ENCODE measurements at places on chromosomes 1 and 21. TPM values are rescaled to one million over a fixed set of nuclear protein-coding genes. Genes with fewer than 3 reads are reported as not detected.
A peak's percentile ranks its signal among the peaks of the same experiment; 100 is the strongest.

The VANGL2 gene
- total RNA-seq, result 0.02 TPM

DNA sequence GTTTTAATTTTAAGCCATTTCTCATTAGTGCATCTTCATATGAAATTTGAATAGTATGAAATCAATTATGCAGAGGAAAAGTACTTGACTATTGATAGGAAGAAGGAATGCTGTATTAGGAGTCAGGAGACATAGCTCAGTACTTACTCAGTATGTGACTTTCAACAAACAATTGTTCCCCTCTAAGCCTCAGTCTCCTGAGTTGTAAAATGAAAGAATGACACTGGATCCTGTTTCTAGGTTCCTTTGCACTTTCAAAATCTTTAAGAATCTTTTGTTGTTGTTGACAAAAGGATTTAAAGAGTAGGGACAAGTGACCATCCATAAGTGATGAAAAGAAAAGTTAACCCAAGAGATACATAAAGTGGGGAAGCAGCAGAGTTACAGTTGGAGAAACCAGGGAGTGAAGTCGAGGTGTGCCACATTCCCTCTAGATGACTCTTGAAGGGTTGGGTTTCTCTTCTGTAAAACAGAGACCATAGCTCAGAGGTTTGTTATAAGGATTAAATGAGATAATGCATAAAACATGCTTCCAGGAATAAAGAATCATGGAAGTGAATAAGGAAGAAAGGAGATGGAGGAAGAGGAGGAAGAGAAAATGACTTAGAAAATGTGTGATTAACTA lies 105.7 kb upstream of the KCNJ15 start:
- no peak for DNase-seq

The SLAMF7 gene
- 18.4 TPM for total RNA-seq

DNA sequence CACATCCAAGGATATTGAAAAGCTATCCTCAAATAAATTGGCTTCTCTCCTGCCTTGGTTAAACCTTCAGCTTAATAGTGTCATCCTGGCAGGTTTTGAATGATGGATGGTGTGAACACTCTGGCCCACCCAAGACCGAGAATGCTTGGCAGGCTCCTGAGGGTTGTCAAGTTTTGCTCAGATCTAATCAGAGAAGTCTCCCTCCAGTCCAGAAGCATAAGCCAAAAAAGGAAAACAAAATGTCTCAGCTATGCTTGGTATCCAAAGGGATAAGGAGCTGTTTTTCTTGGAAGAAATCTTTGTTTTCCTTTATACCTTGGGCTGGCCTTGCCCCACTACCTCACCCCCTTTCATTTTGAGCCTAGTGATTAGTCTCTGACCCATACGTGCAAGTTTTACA lies 172.7 kb downstream of the CRB1 start:
- DNase-seq, result no peak

The NBPF8 gene
- 18.3 TPM for total RNA-seq

The SPRR2G gene
- not detected for total RNA-seq

GRCh38 chr1:36731226-36732014 lies 248.7 kb upstream of the CSF3R start:
- no peak for DNase-seq

The TCP10L gene
- total RNA-seq, result 0.58 TPM

The KCNA3 gene
- total RNA-seq, result 29.5 TPM

The LRRC3 gene
- total RNA-seq, result 2.4 TPM

The IGSF5 gene
- total RNA-seq, result not detected

The ACOT7 gene
- total RNA-seq, result 136 TPM

The TNNT2 gene
- not detected for total RNA-seq

GRCh38 chr21:42403611-42404231 lies at the start of gene UBASH3A:
Gene UBASH3A (plus strand): TSS chr21:42403902. CDS start chr21:42403946, 44 bp downstream.
- peak; percentile 90 for DNase-seq

GRCh38 chr1:112906150-112906698 lies 49.8 kb downstream of the SLC16A1 start:
- DNase-seq, result no peak

The LRRC71 gene
- not detected for total RNA-seq

- no peak for DNase-seq
These were observed 57.8 kb upstream of the KCNJ6 start for GRCh38 chr21:37974081-37974480.

The OR4F16 gene
- not detected for total RNA-seq

GRCh38 chr21:44944596-44944995 lies 4.8 kb downstream of the SLX9 start:
- DNase-seq, result no peak

- DNase-seq, result no peak
These were observed 72.2 kb downstream of the SNX7 start for GRCh38 chr1:98733782-98734112.

GRCh38 chr1:178273707-178274410 lies 180.0 kb downstream of the RASAL2 start:
- no peak for DNase-seq

The IFNLR1 gene
- 5.3 TPM for total RNA-seq

DNA sequence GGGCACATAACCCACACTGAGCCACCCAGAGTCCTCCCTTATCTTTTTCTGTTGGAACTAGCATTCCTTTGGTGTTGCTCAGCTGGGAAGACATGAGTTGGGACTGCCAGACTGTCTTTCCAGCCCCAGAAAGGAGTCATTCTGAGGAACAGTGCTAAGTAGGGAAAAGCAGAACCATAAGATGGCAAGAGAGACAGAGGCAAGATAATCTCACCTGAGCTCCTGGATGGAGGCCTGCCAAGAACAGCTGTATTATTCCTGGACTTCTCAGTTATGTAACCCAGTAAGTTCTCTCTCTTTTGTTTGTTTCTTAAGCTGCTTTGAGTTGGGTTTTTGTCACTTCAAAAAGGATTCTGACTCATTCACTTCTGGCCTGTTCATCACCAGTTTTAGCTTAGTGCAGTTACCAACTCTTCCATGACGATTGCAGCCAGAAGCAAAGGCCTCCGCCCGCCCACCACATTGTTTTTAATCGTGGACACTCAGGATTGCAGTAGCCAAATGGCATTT lies 134.4 kb downstream of the OMA1 start:
- DNase-seq, result no peak

DNA sequence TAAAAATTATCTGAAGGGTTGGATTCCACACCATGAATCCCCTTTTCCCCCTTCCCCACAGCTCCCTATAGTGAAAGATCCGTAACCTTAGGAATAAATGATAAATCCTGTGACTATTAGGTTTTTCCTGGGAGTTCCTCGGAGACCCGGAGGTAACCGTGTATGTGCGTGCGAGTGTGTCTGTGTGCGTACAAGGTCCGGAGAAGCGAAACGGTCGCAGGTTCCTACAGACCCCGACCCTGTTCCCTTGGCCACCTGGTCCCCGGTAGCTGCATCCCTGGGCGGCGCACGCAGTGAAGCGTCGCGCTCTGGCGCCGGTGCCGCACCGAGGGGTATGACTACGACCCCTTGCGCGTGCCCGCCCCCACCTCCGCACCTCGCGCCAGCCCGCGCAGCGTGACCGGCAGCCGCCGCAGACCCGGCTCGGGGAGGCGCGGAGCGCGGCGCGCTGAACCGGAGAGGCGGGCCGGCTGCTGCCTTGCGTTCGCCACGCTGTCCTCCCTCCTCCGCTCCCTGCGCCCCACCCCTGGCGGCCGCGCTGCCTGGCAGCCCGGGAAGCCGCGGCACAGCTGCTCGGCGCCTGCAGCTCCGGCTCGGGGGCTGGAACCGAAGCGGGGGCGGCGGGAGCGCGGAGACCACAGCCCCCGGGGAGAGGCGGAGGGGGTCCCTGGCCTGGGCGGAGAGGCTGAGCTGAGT lies at the start of gene AK5:
Gene AK5 (plus strand): TSS at position 529 of the 696 bp plus-strand sequence. CDS start 295 bp downstream, outside the sequence.
- peak; percentile 81 for DNase-seq

GRCh38 chr1:43427941-43428340 lies 25.8 kb downstream of the HYI start:
- DNase-seq, result no peak

DNA sequence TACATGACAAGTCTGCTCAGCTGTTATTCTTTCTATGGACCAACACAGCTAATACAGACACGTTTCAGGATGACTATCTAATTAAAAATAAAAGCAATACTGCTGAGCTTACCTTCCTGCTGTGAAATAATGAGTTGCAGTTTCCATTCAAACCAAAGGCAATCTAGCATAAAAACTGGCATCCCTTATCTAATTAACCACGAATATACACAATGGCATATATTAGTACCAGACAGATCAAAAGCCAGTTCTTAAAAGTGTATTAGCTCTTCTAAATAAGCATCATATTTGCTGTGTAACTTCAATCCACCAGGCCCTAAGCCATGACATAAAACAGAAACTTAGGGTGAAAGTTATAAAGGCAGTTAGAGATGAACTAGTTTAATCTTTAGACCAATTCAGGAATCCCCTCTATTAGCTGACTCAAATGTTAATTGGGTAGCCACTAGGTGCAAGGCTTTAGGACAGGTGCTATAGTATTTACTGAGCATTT lies 20.6 kb downstream of the TESK2 start:
- DNase-seq, result no peak

The IQCC gene
- 6.1 TPM for total RNA-seq

- no peak for DNase-seq
These were observed 4.4 kb downstream of the TTC34 start for GRCh38 chr1:2796890-2797740.

GRCh38 chr21:38349111-38349746 lies 92.4 kb downstream of the KCNJ15 start:
- no peak for DNase-seq

DNA sequence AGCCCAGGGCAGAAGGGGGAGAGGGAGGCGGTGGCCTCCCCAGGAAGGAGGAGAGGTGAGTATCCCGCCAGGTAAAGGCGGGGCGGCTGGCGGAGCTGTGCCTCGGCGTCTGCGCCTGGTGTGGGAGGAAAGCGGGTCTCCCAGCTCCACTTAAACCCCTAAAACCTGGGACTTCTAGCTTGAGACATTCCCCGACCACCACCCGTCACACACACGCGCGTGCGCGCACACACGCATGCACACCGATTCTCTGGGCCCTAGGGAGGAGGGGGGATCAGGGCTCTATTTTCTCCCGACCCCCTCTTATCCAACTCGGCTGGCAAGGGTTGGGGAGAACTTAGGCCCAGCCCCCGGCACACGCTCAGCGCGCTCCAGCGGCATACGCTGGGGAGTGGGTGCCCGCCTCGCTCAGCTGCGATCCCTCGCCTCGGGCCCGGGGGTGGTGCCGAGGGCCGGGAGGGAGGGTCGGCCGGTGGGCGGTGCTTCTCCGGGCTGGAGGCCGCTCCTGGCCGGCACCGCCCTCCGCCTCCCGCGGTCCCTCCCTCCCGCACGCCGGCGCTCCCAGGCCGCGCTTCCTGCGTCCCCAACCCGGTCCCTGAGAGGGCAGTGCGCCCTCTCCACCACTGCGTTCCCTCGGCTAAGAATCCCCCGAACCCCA lies at the start of gene TMEM51:
Gene TMEM51 (plus strand): TSS at position 564 of the 658 bp plus-strand sequence. CDS start 61,341 bp downstream, outside the sequence.
- peak; percentile 65 for DNase-seq

DNA sequence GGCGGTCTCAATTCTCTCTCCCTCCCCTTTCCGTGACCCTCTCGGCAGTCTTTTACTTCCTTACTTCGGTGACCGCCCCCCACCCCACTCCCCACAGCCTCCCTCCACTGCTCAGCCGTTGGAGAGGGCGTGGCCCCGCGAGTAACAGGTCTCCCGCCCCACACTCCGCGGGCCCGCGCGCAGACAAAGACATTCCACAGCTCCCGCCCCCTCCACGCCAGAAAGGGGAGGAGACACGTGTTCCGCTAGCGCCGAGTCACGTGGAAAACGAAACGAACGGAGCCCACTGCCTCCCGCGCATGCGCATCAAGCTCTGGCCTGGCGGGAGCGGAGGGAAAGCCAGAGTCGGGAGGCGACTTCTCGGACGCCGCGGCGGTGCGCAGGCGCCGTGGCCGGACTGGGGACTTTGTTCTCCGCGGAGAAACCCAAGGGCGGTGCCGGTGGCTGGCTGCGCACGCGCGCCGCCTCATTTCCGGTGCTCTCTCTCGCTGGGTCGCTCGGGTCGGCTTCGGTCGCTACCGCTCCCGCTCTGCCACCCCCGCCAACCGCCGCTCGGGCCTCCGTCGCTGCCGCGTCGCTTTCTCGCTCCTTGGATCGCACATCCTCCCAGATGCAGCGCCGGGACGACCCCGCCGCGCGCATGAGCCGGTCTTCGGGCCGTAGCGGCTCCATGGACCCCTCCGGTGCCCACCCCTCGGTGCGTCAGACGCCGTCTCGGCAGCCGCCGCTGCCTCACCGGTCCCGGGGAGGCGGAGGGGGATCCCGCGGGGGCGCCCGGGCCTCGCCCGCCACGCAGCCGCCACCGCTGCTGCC lies at the start of gene KHDRBS1:
Gene KHDRBS1 (plus strand): TSS at position 483 of the 813 bp plus-strand sequence. CDS start 128 bp downstream, at position 611.
- DNase-seq, result peak; percentile 100

GRCh38 chr1:199716729-199717128 lies 310.8 kb upstream of the NR5A2 start:
- DNase-seq, result no peak

- DNase-seq, result peak; percentile 90
These were observed 992 bp downstream of the TENT5C start for GRCh38 chr1:117606649-117607430.

- DNase-seq, result no peak
These were observed 33.8 kb downstream of the PCNX2 start for GRCh38 chr1:233261695-233262094.

The GUCA2A gene
- total RNA-seq, result not detected

GRCh38 chr1:211933946-211934714 lies 101.2 kb downstream of the INTS7 start:
- no peak for DNase-seq

DNA sequence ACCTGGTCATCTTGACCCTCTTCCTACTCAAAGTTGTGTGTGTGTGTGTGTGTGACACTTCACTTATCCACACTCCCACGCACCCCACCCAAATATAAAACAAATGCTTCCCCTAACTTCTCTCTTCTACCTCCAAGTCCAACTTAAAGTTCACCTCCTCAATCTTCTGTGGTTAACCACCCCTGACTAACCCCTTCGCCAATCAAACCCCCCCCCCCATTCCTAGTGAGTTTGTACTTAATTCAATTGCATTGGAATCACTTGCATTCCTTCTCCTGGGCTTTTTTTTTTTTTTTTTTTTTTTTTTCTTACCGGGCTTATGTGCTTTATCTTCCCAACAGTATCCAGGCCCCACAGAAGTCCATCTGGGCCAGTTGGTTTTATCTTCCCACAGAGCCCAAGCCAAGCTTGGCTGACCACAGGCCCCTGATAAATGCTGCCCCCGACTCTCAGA lies 78.4 kb downstream of the CD58 start:
- DNase-seq, result no peak

- DNase-seq, result no peak
These were observed 28.6 kb downstream of the GFI1 start for GRCh38 chr1:92458146-92458545.

The DIPK1A gene
- total RNA-seq, result 18.8 TPM

The TNFRSF9 gene
- 30.5 TPM for total RNA-seq

The MPL gene
- total RNA-seq, result not detected

GRCh38 chr1:72186733-72187307 lies 95.5 kb downstream of the NEGR1 start:
- no peak for DNase-seq

DNA sequence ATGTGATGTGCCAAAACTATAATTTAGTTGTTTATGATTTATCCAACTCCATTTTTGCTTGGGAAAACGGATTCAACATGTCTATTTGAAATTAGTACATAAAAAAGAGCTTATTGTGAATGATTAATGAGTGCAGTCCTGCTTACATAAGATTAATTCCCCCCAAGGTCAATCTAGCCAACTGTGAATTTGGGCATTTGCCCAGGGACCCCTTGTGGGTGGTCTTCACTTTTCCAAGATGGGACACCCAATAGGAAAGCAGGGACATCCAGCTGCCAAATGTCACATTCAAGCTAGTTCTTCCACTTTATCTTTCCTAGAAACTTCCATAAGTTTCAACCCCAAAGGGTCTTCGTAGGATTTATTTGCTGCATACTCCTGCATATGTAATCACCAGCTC lies 362.4 kb upstream of the PKN2 start:
- DNase-seq, result no peak

GRCh38 chr1:997993-998744 lies 1.7 kb downstream of the HES4 start:
- no peak for DNase-seq
